ENCODE measurements at places on chromosomes 4 and X. TPM values are rescaled to one million over a fixed set of nuclear protein-coding genes. Genes with fewer than 3 reads are reported as not detected.

Gene CT55
- total RNA-seq = not detected

Gene VCX
- total RNA-seq = not detected

Gene NRK
- 1.1 TPM for total RNA-seq

Gene FAM9A
- not detected for total RNA-seq
